ENCODE measurements at places on chromosomes 2 and 18.

GRCh38 chr2:104368089-104368488 lies 485.8 kb upstream of the POU3F3 start:
- DNase-seq = no peak

DNA sequence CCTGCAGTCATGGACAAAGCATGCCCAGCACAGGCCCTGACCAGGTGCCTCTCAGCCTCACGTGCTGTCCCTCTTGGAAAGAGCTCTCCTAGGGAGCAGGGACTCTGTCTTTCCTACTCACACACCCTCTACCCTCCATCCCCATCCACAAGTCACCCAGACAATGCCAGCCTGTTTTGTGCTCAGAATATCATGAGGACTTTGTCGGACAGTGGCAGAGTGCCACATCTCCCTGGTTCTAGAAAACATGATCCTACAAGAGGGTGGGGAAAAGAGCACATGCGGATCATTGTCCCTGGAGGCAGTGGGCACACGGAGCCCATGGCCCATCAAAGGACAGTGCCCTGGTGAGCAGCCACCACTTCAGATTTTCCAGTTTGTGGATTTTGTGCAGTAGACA lies 3.7 kb upstream of the MAL start:
- DNase-seq = no peak

DNA sequence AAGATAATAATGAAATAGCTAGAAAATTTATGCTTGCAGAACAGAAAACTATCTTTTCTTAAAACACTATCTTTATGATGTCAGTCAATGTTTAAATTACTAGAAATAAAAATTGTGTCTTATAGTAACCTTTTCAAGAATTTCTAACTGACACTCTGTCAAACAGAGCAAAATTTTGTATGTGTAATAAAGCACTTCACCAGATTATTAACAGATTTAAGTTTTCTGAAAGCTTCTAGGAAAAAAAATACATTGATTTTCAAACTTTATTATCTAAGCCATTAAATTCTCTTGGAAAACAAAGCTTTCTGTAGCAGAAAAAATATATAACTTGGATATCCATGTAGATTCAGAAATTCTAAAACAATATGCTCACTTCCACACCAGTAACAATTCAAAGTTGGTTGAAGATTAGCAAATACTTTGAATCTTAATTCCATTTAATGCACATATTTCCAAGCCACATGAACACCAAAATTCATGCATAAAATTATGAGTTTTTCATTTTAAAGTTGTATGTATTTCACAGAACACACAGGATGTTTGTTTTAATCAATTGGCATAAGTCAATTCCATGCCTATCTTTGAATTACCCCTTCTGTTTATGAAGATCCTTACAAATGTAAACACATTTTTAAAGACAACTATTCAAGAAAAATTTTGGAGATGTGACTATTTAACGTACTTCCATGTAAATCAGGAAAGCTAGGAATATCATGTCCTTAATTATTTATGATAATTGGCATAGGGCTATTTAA lies 19.9 kb downstream of the FN1 start:
- DNase-seq = no peak

DNA sequence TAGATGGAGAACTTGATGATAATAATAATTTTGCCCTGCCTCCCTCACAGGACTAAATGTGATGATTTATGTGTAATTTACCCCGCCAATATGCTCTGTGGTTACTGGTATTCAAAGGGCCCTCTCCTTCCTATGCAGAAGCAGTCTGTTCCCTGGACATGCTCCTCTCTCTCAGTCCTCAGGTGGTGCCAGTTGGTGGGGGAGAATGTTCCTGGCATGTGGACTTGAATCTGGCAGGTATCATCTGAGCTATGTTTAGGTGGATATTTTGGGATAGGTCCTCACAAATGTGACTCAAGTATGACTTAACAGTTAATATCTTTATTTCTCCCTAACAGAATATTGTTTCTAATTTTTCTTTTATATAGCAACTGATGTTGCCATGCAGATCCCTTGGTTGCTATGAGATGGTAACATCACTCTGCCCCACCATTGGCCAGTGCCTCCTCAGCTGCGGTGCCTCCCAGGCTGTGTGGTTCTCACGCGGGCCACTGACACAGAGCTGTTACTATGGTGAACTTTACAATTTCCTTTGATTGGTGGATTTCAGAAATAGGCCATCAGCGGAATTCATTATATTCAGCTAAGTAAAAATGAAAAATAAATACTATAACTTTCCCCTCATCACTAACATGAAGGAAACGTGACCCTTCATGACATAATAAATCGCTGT lies 106.7 kb upstream of the PELI1 start:
- no peak for DNase-seq

GRCh38 chr2:47676261-47676926 lies 106.6 kb upstream of the MSH6 start:
- DNase-seq = no peak

- no peak for DNase-seq
These were observed 59.8 kb downstream of the SH3YL1 start for GRCh38 chr2:203984-204383.

- DNase-seq = no peak
These were observed 55.0 kb downstream of the NDUFA10 start for GRCh38 chr2:239970004-239970623.

- peak; percentile 42 for DNase-seq
These were observed 60.4 kb downstream of the FAM161A start for GRCh38 chr2:61793389-61793836.

DNA sequence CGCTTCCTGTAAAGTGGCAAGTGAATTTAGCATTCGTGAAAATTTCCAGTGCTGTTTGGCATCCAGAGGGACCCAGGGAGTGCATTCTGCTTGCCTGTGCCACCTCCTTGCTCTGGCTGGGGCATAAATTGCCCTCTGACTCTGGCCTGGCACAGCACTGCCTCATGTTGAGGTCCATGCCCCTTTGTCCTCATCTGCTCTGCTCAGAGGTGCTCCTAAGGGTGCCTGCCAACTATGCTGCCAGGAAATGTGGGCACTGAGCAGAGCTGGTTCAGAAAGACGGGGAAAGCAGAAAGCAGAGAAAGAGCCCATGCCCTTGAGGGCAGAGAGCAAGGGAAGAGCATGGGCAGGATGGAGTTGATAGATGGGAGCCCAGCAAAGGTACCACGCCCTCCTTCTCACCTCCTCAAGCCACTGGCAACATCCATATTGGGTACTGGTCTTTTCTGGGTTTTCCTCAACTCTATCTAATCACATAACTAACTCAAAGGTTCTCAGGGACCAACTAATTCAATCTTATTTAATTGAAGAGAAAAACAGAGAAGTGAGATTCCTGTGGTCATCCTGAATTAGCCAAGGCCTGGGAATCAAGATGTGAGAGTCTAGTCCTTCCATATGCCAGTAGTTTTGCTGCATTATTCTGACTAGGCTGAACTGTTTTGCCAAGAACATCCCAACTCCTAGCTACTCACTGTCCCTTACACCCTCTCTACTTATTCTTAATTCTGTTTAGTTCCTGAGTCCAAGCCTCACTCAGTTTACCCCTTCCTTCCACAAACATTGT lies 441.5 kb upstream of the TNP1 start:
- no peak for DNase-seq

Data from LoVo (cell line).